ENCODE measurements at places on chromosomes 3 and 15. TPM values are rescaled to one million over a fixed set of nuclear protein-coding genes. Genes with fewer than 3 reads are reported as not detected.
A peak's percentile ranks its signal among the peaks of the same experiment; 100 is the strongest.

KIF15 gene
- total RNA-seq = 0.92 TPM

FETUB gene
- total RNA-seq = not detected

NPTN gene
- total RNA-seq = 82.1 TPM

ADPRH gene
- 8.9 TPM for total RNA-seq

GOLGA6D gene
- total RNA-seq = not detected

TTLL13 gene
- not detected for total RNA-seq

FBXL2 gene
- 31.0 TPM for total RNA-seq

IL12A gene
- 4.6 TPM for total RNA-seq

CEP63 gene
- total RNA-seq = 17.0 TPM

RNU5B-1 gene
- not detected for total RNA-seq

HYKK gene
- 1.2 TPM for total RNA-seq

DOCK3 gene
- 0.19 TPM for total RNA-seq

RAD54L2 gene
- 28.0 TPM for total RNA-seq

DNAH12 gene
- 0.12 TPM for total RNA-seq

- no peak for DNase-seq
Measured at GRCh38 chr15:95051861-95052260, 820.5 kb downstream of the MCTP2 start.

DNA sequence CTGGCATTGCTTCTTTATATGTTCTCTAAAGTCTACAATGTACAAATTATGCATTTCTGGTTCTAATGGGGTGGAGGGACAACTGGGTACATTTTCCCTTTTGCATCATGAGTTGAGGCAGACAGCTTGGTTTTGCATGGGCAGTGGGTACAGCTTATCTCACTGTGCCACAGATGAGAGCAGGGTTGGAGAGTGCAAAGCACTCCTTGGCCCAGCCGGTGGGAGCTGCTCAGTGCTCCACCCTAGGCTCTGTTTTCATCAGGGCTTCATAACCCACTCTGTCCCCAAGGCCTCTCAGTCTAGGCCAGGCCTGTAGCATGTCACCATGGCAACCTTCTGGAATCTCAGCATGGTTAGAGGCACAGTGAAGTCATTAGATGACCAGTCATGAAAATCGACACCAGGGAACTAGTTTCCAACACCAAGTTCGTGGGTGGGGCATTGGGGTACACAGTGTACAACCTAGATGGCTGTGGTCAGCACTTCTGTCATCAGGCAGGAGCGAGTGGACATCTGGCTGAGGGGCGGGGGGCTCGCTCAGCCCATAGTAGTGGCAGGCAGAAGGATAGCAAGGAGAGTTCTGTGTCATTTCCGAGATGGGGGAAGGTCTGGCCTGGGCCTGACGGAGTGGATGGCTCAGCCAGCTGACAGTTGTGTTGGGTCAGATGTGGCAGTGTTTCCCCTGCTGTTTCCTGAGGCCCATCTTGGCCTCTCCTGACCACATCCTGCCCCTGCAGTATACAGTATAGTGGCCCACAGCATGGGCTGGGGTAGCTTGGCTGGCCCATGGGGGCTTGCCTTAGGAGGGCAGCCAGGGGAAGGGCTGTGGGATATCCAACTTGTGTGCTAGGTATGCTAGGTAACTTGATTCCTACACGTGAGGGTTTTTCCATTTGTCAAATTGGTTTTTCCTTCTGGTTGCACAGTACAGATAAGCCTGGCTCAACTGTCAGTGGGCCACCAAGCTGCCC is 75.7 kb upstream of the PRR23C start:
- DNase-seq = no peak

DNA sequence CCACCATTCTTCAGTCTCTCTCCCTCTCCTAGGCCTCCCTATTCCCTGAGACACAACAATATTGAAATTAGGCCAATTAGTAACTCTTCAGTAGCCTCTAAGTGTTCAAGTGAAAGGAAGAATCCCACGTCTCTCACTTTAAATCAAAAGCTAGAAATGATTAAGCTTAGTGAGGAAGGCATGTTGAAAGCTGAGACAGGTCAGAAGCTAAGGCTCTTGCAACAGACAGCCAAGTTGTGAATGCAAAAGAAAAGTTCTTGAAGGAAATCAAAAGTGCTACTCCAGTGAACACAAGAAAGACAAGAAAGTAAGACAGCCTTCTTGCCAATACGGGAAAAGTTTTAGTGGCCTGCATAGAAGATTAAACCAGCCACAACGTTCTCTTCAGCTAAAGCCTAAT is 41.3 kb downstream of the PPM1L start:
- DNase-seq = no peak

GRCh38 chr3:143315766-143316165 is 196.2 kb downstream of the CHST2 start:
- no peak for DNase-seq

DNA sequence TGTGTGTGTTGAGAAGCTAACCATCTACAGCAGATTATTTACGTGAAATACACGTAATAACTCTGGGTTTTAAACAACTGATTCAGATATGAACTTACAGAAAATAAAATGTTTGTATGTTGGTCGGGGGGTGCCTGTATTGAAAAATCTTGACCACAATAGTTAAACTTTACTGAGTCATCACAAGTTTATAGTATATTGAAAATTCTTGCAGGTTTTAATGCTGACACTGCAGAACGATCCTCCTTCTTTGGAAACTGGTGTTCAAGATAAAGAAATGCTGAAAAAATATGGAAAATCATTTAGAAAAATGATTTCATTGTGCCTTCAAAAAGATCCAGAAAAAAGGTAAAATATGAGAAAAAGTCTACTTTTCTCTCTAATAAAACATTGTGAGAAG is 41.3 kb upstream of the SLC22A13 start:
- DNase-seq = no peak

- no peak for DNase-seq
Measured at GRCh38 chr3:12983319-12983718, 89.9 kb downstream of the IQSEC1 start.

- DNase-seq = peak; percentile 78
Measured at GRCh38 chr3:56799251-56799882, 2.4 kb downstream of the ARHGEF3 start.

DNA sequence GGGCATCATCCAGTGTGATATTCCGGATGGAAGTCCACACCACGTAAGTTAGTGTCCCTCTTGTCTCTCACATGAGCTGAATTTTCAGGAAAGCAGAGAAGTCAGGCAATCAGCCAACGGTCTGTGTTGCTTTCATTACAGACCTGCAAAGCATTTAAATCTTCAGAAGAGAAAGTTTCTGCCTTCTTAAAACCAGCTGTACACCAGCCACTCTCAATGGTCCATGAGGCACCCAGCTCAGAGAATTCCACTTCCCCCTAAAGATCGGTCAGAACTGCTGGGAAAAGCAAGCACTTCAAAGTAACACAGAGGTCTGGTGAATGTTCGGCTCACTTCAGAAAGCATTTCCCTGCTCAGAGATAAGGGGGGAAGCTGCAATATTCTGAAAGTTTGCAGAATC is 903.7 kb downstream of the EPHA3 start:
- DNase-seq = no peak

DNA sequence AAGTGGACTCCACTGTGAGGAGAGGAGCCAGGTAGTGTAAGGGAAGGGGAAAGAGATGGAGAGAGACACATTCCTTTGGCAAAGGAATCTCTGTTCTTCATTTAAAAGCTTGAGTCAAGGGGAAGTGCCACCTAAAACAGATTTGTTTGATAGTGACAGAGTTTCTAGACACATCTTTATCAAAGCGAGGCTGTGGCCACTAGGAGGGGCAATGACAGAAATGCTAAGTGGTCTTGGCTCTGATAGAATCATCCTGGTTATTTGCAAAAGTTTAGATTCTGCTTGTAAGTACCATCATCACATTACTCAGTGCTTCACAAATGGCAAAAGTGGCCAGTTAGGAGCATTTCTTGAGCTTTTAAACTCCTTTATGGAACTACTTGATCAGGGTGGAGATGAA is 261.4 kb downstream of the CNTN3 start:
- no peak for DNase-seq

- no peak for DNase-seq
Measured at GRCh38 chr3:12773710-12774086, 14.6 kb upstream of the TMEM40 start.

DNA sequence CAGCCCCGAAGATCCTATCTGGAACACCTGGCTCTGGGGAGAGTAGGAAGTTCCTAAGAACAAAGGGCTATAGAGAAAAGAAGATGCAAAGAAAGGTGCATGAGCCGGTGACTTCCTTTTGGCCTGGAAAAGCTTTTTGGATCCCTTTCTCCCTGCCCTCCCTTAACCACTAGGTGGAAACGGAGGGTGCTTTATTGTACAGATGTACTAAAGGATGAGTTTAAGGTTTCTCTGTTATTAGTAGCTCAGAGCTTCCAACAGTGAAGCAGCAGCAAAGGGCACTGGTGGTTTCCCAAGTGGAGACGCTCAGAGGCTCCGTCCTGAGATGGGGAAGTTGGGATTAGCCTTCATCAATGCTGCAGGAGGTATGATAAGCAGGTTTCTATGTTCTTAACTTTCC is 5.9 kb upstream of the ADGRG7 start:
- DNase-seq = no peak

DNA sequence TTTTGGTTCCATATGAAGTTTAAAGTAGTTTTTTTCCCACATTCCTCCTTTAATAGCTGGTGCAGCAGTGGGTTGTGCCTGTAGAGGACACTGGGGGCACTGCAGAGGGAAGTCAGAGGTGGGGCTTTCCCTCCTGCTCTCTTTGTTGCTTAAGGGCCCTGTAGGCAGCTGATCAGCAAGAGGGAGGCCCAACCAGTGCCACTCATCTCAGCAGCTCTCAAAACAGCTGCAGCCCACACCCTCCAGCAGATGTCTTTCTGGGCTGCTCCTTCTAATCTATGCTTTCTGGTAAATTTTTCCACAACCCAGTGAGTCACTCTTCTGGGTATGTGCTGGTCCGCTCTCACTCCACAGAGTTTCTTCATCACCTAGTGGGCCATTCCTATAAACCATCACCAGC is 263.8 kb downstream of the FEZF2 start:
- no peak for DNase-seq

GRCh38 chr3:45078910-45079522 is 52.9 kb downstream of the CLEC3B start:
- no peak for DNase-seq

- no peak for DNase-seq
Measured at GRCh38 chr3:26015752-26016151, 225.9 kb downstream of the OXSM start.

DNA sequence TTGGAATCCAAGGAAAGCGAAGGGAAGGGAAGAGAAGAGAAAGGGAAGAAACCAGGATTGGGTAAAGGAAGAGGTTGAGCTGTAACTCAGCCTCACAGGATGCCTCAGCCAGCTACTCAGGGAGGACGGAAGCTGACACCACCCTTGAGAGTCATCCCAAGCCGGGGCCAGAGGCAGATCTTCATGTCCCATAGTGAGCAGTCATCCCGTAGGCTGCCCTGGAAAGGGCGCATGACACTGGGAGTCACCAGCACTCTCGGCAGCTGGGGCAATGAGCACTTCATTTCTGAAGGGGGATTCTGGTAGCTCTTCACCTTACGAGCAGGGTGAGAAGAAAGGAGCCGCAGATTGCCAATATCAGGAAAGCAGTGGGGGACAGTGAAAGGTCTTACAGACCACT is 60.1 kb upstream of the PCSK6 start:
- DNase-seq = no peak

- DNase-seq = no peak
Measured at GRCh38 chr15:28945626-28946230, 60.0 kb downstream of the APBA2 start.

DNA sequence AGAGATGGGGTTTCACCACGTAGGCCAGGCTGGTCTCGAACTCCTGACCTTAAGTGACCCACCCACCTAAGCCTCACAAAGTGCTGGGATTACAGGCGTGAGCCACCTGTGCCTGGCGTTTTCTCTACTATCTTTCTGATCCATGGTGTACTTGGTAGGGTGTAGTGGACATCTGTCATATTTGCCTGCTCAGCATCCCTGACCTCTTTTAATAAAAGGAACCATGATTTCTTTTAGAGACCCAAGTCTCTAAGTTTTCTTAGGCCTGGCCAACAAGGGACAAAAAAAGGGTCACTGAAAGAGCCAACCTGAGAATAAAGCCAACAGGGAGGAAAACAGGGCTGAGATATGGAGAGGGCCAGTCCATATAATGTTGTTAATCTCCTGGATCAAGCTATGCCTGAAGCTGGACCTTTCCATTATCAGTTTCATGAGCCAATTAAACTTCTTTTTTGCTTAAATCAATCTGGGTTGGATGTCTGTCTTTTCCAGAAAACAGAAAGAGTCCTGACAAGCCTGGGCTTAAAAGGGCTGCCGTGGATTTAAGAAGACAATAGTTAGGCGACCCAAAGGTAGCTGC is 48.1 kb upstream of the PGPEP1L start:
- DNase-seq = no peak

- DNase-seq = peak; percentile 87
Measured at GRCh38 chr3:12405432-12406272, 78.6 kb upstream of the TSEN2 start.

- DNase-seq = no peak
Measured at GRCh38 chr3:71361334-71361890, 222.1 kb downstream of the FOXP1 start.

GRCh38 chr15:45442507-45443135 is 64.3 kb upstream of the GATM start:
- no peak for DNase-seq

- DNase-seq = no peak
Measured at GRCh38 chr15:66839506-66840112, 137.6 kb downstream of the SMAD6 start.

GRCh38 chr3:29978036-29978435 is 628.4 kb upstream of the TGFBR2 start:
- DNase-seq = no peak

DNA sequence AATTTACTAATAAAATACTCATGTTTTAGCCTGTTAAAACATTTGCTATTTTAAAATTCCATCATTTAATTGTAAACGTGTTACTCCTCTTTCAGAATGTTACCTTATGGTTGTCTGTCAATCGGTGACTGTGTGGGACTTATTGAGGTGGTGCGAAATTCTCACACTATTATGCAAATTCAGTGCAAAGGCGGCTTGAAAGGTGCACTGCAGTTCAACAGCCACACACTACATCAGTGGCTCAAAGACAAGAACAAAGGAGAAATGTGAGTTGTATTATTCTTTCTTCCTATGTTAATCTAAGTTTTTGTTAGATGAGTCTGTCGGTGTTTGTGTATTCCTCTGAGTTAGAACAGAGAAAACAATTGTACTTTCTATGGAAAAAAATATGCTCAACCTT is 21.7 kb downstream of the KCNMB3 start:
- DNase-seq = no peak

DNA sequence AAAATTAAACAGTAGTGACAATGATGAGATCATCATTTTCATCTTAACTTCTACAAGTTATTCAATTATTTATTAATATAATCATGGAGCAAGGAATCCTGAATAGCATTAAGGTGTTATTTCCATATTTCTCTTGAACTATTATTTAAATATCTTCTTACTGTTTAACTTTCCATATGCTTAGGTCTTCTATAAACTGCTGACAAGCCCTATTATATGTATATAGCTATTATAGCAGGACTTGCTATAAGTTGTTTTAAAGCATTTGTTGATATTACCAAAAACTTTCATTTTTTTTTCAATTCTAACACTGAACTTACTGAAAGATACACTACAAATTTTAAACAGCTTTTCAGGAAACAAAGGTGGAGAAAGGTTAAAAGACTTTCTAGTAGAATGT is 76.7 kb downstream of the PLD1 start:
- DNase-seq = no peak

- DNase-seq = no peak
Measured at GRCh38 chr3:143951351-143951971, 20.2 kb upstream of the DIPK2A start.
